ENCODE measurements at places on chromosomes 13 and 19.

- DNase-seq = no peak
Measured at GRCh38 chr19:4059891-4060620, 6.6 kb downstream of the ZBTB7A start.

- DNase-seq = no peak
Measured at GRCh38 chr13:50691681-50692263, 151.7 kb downstream of the DLEU7 start.

DNA sequence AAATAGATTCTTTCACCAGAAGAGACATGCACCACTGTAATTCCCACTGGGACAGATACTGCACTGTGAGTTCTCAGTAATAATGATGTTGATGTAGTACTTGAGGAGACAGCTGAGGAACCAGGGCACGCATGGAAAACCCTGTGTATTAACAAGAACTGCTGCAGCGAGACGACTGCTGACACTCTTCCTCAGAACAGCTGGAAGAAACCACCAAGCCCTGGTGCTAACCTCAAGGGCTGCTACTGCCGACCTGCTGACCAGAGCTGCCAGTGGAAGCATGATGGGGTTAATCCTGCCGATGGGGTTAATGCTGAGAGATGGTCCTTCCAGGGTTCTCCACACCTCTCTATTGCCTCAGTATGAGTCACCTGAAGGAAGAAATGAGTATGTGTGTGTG is 45.6 kb downstream of the EDNRB start:
- DNase-seq = no peak

DNA sequence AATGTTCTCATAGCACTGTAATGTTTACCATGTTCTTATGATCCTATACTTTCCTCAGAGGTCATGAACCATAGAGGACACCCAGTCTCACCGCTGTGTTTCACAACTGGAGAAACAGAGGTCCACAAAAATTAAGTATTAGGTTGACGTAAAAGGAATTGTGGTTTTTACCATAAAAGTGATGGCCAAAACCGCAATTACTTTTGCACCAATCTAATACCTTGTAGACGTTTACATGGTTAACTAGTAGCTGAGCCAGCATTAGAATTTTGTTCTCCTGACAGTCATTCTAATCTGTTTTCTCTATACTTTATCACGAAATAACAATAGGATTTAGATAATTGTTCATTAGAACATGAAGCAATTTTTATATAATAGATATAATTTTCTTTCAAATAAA is 763.4 kb upstream of the ARGLU1 start:
- DNase-seq = no peak

DNA sequence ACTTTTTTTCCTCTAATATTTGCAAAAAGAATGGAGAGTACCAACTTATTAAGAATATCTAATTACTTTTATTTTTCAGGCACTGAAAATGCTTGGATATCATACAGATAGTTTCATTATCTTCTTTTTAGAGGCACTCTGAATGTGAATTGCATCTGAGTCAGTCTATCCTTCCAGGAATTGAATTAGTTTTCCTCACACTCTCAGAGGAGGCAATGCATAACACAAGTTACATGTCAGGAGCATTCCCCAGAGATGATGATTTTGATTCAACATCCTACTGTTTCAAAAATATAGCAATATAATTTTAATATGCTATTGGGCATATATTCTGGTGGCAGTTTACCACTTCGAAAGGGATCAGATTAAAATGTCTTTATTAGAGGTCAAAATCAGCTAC is 1315.4 kb downstream of the PCDH9 start:
- peak; percentile 72 for DNase-seq

- no peak for DNase-seq
Measured at GRCh38 chr19:31666126-31666525, 316.9 kb upstream of the TSHZ3 start.

- DNase-seq = no peak
Measured at GRCh38 chr19:14056069-14056666, 5.7 kb downstream of the PALM3 start.

- DNase-seq = peak; percentile 68
Measured at GRCh38 chr13:44267980-44268379, 105.6 kb upstream of the SERP2 start.

DNA sequence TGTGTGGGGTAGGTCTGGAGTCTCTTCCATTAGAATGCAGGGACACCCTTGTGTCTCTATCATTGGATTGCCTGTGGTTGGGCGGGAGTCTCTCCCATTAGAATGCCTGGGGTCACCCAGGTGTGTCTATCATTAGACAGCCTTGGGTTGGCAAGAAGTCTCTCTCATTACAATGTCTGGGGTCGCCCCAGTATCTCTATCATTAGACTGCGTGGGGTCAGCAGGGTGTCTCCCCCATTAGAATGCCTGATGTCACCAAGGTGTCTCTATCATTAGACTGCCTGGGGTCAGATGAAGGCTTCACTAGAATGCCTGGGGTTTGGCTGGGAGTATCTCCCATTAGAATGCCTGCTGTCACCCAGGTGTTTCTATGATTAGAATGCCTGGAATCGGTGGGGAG is 1539.0 kb downstream of the UQCRFS1 start:
- no peak for DNase-seq

GRCh38 chr13:48843630-48844380 is 131.9 kb upstream of the FNDC3A start:
- DNase-seq = no peak

GRCh38 chr19:47547199-47547598 is 25.7 kb downstream of the ZNF541 start:
- DNase-seq = no peak

- no peak for DNase-seq
Measured at GRCh38 chr13:29471551-29471950, 123.9 kb downstream of the SLC7A1 start.

DNA sequence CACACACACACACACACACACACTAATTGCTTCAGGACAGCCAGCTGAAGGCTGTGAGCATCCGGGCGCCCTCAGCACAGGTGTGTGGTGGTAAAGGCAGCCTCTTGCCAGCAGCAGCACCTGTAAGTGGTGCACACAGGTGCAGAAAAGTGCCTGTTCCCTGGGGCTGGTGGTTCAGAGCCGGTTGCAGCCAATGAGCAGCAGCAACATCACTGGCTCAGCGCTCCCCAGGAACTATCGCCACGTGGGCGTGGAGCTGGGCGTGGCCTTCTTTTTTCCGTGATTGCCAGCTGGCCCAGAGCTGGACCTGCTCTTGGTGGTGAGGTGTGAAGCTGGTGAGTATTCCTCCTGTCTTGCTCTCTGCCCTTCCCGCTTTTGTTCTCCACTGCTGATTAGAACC is at the start of gene NLRP5:
NLRP5 (plus strand) TSS at position 289 of the 400 bp plus-strand sequence.
- DNase-seq = no peak

DNA sequence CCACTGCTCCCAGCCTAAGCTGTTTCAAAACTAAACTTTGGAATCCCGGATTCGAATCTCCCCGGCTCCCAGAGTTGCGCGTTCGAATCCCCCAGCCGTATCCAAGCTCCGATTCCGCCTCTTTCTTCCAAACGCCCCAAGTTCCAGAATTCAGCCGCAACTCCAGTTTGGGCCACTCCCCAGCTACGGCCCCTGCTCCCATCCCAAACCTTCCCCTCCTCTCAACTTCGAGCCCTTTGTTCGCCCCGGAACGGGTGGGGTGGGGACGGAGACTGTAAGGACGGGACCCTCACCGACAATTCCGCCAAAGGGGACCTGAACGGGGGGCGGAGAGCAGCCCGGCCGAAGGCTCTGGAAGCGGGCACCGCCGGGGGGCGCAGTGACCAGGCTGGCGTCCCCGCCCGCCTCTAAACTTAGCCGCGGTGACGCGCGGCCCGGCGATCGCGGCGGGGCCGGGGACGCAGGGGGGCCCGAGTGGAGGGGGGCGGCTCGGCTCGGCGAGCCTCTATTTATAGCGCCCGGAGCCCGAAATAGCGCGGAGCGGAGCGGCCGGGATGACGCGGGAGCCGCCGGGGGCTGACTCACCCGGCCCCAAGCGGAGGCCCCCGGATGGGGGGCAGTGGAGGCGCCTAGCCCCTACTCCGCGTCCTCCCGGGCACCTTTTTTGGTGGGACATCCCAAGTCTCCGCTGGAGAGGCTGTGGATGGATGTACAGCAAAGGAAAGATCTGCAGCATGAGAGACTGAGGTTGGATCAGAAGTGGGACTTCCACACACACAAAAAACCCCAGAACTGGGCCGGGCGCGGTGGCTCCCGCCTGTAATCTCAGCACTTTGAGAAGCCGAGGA is 4.9 kb upstream of the ERCC1 start:
- DNase-seq = peak; percentile 70

GRCh38 chr13:89375839-89376238 is 1704.7 kb downstream of the SLITRK5 start:
- peak; percentile 74 for DNase-seq

GRCh38 chr19:28882818-28883217 is 330.1 kb downstream of the UQCRFS1 start:
- DNase-seq = no peak

DNA sequence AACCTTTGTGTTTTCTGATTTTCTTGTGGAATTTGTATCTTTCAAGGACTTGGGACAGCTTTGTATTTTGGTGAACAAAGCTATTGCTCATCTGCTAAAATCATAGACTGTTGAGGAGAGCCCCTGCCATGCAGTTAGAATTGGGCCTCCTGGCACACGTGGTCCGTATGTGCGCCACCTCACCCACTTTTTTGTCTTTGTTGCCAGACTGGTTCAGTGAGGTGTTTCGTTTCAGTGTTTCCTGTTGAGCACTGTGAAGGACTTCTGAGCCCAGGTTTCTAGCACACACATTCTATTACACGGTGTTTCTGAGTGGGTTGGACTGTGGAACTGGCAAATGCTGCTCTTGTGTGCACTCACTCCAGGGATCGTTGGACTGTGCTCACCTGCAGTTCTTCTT is 37.6 kb upstream of the RNF113B start:
- DNase-seq = no peak

- DNase-seq = no peak
Measured at GRCh38 chr19:29588095-29588494, 18.0 kb upstream of the POP4 start.

DNA sequence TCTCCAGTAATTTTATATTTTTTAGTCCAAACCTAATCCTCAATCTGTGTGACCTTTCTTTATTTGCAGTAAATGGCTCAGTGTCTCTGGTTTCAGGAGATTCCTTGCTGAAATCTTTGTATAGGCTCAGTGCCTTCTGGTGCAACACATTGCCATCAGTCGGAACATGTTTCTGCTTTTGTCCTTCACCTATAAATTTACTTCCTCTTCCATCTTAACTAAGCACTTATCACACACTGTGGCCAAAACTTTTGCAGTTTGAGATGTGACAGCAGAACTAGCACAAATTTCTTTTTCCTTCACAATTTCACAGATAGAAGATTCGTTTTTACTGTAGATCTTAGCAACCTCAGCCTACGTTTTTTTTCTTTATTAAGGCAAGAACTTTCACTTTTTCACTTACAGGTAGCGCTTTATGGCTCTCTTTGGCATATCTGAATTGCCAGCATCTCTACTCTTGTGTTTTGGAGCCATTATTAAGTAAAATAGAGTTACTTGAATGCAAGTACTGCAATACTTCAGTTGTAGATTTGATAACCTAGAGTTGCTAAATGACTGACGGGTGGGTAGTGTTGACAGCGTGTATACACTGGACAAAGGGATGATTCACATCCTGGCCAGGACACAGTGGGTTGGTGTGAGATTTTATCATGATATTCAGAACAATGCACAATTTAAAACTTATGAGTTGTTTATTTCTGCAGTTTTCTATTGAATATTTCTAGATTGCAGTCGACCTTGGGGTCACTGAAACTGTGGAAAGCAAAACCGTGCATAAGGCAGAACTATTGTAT is 44.3 kb downstream of the NDFIP2 start:
- DNase-seq = no peak

DNA sequence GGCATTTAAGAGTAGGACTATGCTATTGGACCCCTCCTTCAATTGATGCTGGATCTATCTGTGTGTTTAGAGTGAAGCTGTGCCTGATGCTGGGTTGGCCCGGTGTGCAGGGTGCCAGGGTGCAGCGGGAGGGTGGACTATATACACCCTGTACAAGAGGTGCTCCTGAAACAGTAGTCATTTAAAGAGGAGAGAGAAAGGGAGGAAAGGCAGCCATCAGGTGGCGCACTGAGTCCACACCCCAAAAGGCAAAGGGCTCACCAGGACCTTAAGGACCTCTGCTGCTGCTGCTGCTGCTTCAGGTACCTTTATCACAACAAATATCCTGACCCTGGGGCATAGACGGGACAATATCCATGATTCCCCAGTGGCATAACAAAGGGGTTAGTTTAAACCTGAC is 39.4 kb downstream of the ZNF136 start:
- DNase-seq = no peak

DNA sequence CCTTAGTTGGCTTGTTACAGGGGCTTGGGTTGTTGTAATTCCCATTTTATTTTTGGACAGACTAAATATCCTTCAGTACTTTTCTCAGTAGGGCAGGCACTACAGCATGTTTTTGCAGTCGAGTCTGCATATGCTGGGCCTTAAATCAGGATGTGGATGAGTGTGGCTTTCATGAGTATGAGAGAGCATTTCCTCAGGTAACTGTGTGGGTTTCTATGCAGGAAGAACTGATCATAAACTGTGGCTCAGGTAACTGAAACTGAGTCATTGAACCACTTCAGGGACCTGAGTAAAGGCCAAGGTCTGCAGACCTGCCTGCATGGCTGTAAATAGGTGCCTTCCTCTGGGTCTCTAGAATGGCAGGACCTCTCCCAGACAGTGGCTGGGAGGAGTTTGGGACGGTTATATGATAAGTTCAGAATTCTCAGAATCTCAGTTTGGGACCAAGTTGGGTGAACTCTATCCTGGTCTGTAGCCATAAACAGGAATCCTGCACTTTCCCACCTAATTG is 112.1 kb downstream of the ZNF737 start:
- no peak for DNase-seq

DNA sequence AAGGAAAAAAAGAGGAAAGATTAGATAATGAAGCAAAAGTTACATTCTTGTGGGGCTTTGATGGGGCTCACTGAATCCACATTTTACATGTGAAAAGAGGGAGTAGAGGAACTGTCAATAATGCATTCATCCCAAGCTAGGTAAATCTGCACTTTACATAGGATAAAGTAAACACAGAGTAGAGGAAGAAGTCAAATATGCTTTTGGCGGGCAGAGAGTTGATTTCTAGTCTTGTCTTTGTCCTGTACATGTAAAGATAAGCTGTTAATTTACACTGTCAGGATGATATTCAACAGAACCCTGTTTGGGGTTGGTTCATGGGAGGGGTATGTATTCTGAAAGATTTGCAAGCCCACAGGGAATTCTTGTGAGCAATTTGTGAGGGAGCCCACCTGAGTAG is 18.0 kb upstream of the TNFRSF19 start:
- DNase-seq = no peak

GRCh38 chr13:27911521-27911920 is 8.3 kb upstream of the PDX1 start:
- DNase-seq = no peak

- no peak for DNase-seq
Measured at GRCh38 chr19:41995959-41996797, 2.1 kb upstream of the ATP1A3 start.

DNA sequence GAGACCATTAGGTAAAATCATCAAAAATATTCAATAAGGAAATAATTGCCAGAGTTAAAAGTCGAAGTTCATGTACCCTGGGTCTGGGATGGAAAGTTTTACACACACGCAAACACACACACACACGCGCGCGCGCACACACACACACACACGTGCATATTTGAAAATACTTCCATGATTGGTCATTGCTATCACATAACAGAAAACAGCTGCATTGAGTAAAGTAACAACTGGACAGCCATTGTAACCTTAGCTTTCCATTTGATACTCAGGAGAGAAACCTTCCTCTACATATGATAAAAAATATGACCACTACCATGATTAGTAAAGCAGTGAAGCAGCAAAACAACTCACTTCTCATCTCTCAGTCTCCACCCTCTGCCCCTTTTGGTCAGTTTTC is 490.0 kb upstream of the SGCG start:
- no peak for DNase-seq
